ENCODE measurements at places on chromosomes 12 and 14.

DNA sequence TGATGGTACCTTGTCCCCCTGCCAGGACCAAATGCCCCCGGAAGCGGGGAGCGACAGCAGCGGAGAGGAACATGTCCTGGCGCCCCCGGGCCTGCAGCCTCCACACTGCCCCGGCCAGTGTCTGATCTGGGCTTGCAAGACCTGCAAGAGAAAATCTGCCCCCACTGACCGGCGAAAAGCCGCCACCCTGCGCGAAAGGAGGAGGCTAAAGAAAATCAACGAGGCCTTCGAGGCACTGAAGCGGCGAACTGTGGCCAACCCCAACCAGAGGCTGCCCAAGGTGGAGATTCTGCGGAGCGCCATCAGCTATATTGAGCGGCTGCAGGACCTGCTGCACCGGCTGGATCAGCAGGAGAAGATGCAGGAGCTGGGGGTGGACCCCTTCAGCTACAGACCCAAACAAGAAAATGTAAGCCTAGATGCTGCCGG, 410 bp downstream of the MYF6 start:
- DNase-seq: no peak

DNA sequence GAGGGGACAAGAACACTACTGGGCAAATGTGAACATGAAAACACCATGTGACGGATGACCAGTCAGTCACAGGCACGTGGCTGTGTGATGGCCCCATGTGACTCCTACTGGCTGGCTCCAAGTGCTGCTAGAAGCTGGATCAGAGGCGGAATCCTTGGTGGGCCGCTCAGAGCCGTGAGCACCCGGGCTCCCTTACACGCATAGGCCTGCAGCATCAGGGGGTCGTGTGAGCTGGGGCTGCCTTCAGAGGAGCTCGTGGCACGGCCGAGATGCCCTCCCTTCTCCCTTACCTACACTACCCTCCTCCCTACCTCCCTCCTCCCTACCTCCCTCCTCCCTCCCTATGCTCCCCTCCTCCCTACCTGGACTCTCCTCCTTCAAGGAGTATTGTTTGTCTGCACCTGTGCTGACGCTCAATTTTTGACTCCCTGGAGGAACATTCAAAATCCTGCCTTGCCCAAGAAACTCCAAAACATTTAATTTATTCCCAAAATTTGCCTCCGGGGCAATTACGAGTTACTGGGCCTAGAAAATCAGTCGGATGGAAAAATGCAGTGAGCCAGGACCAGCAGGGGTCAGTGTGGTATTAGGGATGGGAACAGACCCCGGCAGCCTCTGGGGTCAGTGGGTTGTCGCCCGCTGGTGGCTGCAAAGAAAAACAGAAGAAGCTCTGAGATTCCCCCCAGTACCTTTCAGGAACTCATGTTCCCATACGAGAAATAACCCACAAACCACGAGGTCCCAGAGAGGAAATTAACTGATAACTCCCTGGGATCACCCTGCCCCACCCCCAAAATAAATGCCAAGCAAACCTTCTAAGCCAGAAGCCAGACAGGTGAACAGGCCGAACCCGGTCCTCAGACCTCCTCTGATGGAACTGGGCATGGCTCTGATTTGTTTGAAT, 61.3 kb downstream of the C14orf132 start:
- peak; percentile 77 for DNase-seq

DNA sequence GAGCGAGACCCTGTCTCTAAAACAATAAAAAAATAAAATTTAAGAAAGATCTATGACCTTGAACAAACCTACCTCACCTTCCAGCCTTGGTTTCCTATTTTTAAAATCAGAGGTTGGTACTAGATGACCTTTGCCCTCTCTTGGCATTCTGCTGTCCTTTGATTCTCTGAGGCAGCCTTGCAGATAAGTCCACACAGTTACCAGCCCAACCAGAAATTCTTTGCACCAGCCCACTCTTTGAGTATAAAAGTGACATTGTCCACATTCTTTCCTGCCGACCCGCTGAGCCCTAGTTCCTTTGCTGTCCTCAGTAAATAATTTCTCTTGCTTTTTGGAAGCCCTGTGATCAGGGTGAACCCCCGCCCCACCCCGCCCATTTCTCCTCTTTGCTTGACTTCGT, 150.4 kb downstream of the PHETA1 start:
- DNase-seq: no peak

DNA sequence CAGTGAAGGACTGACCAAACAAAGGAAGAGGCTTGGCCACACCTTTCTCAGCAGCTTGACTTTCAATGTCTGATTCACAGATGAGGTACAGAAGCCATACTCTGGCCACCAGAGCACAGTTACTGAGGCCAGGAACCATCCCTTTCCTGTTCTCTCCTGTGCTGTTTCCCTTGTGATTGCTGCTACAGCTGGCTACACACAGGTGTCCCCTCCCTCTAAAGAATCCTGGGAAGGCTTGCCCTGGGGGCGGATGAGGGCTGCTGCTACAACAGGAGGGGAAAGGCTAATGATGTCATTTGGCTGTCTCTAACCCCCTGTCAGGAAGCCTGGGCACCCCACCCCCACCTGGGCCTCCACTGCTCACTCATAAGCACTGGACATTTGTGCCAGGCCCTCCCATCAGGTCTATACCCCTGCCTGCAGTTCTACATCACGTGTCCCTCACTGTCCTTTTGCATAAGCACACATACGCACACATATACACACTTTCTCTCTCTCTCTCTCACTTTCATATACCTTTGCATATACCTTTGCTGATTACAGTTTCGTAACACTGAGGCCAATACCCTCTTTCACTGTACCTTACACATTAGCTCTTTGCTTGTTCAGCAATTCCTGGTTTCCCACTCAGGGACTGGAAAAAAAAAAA, 41.4 kb downstream of the PRPF40B start:
- no peak for DNase-seq

GRCh38 chr12:66072135-66072534, 58.4 kb downstream of the LLPH start:
- no peak for DNase-seq

DNA sequence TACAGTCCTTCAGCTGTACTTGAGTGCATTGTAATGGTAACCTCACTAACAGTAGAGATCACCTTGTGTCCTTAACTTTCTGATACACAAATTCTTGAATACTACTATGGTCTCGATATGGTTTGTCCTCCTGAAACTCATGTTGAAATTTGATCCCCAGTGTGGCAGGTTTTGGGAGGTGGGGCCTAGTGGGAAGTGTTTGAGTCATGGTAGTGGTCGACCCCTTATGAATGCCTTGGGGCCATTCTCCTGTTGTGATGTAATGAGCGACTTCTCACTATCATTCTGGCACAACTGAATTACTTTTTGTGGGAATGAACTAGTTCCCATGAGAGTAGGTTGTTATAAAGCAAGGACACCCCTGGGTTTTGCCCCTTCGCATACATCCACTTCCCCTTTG, 52.3 kb downstream of the IPO8 start:
- no peak for DNase-seq

GRCh38 chr12:26188127-26188526, 7.2 kb upstream of the SSPN start:
- DNase-seq: no peak

DNA sequence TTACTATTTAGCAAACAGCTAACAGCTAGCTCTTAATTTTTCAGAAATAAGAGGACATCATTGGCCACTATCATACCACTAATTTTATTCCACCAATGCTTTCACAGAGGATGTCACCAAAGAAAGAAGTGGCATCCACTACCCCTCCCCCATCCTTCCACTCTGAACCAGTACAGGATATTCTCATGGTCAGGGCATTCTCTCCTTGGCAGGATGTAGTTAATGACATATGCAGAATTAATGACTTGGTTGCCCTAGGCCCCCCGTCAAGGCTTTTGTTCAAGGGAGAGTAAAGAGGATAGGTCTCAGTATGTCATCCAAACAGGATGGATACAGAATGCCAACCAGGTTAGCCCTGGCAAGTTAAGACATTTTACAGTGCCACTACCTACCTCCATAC, 18.9 kb upstream of the NUP107 start:
- DNase-seq: no peak

GRCh38 chr12:127381043-127381668, 885.8 kb upstream of the TMEM132C start:
- peak; percentile 6 for DNase-seq

DNA sequence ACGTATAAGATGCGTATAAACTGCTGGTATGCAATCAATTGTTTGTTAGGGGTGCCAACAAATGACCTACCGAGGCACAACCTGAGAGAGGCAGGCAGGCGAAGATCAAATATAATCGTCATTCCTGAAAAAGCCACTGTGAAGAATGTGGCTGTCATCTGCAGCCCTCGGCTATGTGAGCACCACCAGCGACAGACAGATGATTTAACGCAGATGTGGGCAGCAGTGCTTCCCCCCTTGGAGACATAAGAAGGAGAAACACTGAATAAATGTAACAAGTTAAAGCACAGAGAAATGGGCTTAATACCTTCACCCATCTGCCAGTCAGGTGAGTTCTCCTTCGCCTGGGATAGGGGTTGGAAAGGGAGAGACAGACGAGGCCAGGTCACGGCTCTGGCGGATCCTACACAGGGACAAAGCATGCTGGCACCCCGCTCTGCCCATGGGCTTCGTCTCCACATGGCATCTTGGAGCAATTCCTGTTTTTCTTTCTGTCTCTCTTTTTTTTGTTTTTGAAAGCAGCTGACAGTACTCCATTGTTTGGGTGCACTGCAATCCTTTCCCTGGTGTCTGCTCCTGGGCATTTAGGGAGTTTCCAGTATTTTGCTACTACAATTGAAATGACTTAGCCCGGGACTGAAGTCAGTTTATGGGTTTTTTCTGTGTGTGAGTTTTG, 28.1 kb downstream of the TNFAIP2 start:
- DNase-seq: no peak

GRCh38 chr12:71601546-71601945, 62.1 kb downstream of the ZFC3H1 start:
- DNase-seq: no peak

DNA sequence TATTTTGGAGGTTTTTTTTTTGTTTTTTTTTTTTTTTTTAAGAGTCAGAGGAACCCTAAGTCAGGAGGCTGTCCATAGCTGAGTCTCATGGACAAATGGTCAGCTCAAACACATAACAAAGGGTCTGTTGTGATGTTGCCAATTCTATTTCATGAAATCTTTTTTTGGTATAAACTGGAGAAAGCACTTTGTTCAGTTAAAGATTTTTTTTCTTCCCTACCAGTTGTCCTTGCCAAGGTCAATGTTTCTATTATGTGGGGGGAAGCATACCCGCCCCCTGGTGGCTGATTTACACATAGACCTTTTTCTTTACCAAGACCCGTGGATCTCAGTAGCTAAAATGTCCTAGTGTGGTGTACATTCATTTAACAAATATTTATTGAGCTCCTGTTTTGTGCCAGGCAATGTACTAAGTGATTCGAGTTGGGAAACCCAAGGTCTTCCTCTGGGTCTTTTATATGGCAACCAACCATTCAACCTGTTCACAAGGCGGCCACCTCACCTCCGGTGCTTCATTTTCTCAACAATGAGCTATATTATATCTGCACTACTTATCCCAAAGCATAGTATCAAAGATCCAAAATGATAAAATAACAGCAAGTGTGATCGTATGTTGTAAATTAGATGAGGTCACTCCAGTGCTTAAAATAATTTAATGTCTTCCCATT, 214.5 kb downstream of the PAH start:
- no peak for DNase-seq

GRCh38 chr12:132446633-132447326, 43.2 kb upstream of the FBRSL1 start:
- DNase-seq: no peak

DNA sequence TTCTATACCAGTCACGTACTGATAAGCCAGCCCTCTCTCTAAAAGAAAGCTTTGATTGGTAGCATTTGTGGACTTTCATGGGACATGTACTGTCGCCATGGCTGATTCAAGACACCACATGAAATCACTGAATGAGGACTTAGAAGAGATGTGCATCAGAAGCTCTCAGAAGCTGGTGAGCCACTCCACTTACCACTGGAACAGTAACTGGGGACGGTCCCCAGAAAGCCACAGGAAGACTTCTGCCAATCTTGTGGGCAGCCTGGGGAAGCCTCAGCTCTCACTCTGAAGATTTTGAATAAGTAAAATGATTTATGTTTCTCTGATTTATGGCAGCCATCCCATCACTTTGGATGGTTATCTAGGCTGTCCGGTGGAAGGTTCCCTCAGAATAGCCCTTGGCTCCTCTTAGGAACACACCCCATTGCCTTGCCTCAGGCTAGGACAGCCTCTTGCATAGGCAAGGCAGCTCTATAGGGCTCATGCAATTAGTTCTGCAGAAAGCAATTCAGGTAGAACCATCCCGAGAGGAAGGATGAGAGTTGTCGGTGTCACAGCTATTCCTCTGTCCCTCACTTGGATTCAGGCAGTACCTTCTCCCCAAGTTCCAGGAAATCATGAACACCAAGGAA, 9.8 kb downstream of the DHRS1 start:
- no peak for DNase-seq

DNA sequence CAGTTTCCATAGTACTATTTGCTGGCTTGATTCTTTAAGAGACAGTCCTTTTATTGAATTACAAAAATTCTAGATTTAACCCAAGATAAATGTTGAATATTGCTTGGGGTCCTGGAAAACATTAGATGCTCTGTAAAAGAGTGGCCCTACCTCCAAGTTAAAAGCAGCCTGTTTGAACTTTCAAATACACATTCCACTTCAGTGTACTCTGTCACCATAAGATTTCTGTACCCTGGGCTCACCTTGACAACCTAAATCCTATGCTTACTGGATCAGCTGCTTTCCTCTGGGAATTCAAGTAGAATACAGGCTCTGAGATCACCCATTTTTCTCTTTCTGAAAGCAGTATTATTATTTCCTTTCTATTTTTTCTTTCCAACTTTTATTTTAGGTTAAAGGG, 107.7 kb upstream of the DCN start:
- no peak for DNase-seq

GRCh38 chr14:47365233-47365632, 310.2 kb downstream of the MDGA2 start:
- DNase-seq: no peak

GRCh38 chr12:68856510-68856909, 48.5 kb downstream of the MDM2 start:
- no peak for DNase-seq

- DNase-seq: no peak
These were observed 1053.6 kb upstream of the SEL1L start for GRCh38 chr14:82587226-82587625.

- peak; percentile 90 for DNase-seq
These were observed at the start of the genes LYSET and MOAP1 for GRCh38 chr14:93184391-93185348. LYSET (plus strand) TSS chr14:93185317; CDS start chr14:93185406, 89 bp downstream. MOAP1 (minus strand) TSS chr14:93184897; CDS start chr14:93184242, 655 bp downstream.

DNA sequence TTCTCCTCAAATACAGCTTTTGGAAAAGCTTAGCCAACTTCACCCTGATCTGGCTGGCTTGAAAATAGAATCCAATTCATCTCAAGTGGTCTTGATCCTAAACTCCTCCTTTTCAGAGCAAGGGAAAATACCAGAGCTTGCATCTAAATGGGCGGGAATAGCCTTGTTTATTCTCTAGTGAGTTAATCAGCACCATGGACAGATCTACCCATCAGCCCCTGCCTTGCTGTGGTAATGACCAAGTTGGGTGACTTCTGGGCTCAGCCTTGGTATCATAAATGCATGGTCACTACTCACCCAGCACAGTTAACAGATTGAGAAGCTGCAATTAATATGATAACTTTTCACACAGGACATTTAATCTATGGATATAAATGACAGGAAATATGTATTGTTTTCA, 196.6 kb downstream of the GLT1D1 start:
- DNase-seq: no peak

- no peak for DNase-seq
These were observed 777 bp downstream of the ASCL1 start for GRCh38 chr12:102958073-102958829.

- no peak for DNase-seq
These were observed 16.4 kb upstream of the A2M start for GRCh38 chr12:9132008-9132535.

GRCh38 chr12:25320123-25321006, 69.6 kb upstream of the KRAS start:
- no peak for DNase-seq

Measured in activated CD4-positive, alpha-beta T cell treated with anti-CD3 and anti-CD28 coated beads, Interleukin-2, amount 50 U/mL, for 1 hour (primary cell).